ENCODE measurements at places on chromosomes 5 and 9. TPM values are rescaled to one million over a fixed set of nuclear protein-coding genes. Genes with fewer than 3 reads are reported as not detected.

Gene MPDZ
- 43.6 TPM for total RNA-seq

Gene PARP8
- total RNA-seq, result 48.5 TPM

GRCh38 chr5:135457424-135458071 lies 5.4 kb upstream of the TIFAB start:
- no peak for DNase-seq

Gene CERT1
- 53.8 TPM for total RNA-seq

DNA sequence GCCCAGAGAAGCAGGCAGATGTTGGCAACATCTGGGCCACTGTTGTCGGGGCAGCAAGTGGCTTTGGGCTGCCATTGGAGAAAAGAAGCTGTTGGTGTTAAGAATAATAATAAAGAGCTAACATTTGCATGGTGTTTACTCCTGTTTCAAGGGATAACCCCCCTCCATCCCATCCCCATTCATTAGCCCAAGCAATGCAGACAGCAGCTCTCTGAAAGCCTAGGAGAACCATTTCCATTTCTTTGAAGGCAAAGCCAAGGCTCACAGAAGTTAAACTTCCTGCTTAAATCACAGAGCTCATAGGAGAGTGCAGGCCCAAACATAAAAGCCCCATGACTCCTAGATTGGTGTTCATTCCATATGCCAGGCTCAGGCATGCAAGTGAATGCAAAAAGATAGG lies 175.4 kb downstream of the ASTN2 start:
- DNase-seq, result no peak
